ENCODE measurements at places on chromosomes 16 and 17.
A peak's percentile ranks its signal among the peaks of the same experiment; 100 is the strongest.

DNA sequence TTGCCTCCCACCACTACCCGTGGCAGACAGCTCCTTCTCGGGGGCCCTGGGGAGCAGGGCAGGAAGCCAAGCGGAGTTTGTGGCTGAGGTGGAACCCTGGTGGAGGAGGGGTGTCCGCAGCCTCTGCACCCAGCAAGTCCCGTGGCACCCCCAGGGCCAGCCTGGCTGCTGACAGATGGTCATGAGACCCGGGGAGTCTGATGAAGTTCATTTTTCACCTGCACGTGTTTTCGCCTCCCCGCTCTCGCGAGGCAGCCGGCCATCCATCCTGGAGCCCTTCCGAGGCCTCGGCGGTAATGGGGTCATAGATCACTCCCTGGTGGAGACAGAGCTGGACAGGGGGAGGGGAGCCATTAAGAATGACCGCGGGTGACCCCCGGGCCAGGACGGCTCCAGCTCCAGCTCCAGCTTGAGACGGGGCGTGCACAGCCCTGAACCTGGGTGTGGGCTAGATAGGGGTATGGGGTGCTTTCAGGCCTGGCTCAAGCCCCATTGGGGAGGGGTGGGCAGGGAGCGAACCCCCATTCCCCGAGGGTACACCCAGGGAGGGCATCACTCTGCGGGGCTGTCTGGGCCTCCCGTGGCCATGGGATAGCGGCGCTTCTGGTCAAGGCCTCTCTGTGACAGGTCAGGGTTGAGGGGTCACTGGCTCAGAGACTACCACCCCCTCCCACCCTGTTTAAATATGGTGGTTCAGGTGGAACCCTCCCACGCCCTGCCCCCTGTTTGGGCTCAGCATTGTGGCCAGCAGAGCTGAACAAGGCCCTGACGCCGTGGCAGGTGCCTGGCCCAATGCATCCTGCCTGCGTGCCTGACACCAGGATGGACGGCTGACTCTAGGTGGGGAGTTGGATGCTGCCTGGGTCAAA lies 227.4 kb upstream of the GSE1 start:
- no peak for DNase-seq

DNA sequence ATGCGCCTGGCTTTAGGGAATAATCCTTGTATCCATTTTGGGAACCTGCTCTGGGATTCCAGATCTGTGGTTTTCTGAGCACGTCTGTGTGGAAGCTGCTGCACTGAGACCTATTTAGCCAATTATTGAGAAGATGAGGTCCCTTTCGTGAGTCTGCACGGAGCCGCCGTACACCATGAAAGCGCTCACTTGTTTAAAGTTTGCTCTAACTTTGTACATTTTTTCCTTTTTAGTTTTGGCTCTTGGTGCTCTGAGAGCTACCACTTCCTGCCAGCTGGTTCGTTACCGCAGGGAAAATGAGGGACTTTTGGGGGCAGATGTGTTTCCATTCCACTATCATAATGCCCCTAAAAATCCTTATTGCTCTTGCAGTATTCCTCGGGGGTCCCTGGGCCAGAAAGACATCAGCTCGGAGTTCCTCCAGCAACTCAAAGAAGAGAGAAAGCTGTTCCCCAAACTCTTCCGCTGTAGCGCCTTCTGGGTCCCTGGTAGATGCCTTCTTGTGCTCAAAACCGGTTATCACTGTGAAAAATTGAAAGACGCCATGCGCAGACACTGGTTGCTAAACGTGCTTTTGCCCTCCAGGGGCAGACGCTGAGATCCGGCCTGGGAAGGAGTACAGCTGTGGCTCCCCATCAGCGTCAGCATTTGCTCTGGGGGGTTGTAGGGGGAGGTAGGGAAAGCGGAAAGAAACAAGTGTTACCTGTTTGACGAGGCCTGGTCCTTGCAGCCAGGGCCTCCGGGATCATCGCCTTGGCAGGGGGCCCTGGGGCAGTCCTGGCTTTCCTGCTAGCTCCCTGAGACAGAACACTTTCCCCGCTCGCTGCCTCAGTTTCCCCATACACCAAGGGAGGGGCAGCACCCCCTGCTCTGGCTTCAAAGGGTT lies 238.1 kb downstream of the MRTFB start:
- DNase-seq, result no peak

DNA sequence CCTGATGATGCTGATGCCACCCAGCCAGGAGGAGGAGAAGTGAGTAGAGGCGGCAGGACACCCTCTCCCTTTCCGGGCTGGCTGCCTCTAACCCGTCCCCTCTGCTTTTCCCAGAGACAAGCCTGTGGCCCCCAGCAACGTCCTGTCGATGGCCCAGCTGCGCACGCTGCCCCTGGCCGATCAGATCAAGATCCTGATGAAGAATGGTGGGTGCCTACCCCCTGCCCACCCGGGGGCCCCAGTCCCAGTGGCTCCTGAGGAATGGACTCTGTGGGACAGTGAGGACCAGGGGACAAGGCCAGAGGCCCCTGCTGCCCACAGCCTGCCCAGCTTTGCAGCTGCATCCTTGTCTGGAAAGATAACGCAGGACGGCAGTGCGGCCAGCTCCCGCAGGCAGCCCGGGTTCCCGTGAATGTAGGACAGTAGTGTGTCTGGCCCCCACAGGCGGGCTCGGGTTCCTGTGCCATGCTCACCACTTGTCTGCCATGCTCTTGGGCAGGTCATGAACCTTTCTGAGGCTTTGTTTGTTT lies 19.9 kb downstream of the POLR3E start:
- no peak for DNase-seq

DNA sequence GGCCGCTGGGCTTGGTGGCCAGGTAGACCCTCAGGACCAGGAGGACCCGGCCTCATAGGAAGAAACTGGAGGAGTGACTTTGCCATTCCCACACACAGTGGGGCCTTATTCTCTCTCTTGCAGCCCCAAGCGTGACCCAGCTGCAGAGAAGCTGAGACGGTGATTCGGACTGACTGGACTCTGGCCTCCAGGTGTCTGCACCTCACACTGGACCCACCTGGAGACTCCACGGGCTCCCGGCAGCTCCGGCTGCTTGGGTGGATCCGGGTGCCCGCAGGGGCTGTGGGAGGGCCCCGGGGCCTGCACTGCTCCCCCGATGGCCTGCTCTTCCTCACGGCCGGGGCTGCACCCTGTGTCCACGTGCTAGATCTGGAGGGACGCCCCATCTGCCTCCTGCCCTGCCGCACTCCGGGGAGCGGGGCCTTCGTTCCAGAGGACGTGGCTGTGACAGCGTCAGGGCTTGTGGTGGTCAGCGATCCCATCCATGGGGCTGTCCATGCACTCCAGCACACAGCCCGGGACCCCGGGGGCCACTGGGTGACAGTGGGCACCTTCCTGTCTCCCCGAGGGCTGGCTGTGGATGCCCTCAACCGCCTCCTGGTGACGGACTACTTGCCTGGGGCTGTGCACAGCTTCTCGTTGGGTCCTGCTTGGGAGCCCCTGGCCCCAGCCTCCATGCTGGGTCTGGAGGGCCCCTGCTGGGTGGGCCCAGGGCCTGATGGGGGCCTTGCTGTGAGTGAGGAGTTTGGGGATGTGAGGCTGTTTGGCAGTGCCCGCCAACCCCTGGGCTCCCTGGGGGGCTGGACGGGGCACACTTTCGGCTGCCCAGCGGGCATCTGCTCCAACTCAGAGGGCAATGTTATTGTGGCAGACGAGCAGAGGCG lies 810 bp downstream of the NHLRC4 start:
- no peak for DNase-seq

DNA sequence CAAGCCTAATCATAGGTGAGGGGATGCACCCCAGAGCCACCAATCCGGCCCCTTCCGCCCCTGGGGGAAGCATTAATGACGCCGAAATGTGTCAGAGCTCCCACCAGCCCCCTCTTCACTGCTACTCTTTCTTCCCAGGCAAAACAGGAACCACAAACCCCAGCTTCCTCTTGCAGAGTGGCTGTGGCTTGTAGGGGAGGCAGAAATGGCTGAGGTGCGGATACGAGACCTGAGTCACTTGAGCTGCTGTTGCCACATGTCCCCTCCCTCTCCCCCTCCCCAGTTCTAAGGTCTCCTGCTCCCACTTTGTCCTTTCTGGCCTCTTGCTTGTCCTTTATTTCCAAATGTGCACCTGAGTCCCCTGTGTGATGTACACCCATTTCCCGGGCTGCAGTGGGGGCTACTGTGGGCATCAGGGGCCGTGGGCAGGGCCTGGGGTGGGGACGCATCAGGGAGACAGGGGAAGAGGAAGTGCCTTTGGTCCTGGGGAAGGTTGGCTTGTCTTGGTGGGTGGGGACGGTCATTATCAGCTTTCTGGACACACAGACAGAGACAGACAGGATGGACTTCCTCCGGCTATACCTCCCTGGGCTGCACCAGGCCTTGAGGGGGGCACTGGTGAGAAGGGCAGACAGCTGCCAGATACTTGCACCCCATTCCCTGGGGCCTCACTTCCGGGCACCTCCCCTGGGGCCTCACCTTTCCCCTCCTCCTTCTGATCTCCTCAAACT lies at the start of gene APOBR:
Gene APOBR, plus strand, starts transcription at position 523 of the 731 bp plus-strand sequence. Its CDS starts 39 bp downstream, at position 562.
- peak; percentile 29 for DNase-seq

DNA sequence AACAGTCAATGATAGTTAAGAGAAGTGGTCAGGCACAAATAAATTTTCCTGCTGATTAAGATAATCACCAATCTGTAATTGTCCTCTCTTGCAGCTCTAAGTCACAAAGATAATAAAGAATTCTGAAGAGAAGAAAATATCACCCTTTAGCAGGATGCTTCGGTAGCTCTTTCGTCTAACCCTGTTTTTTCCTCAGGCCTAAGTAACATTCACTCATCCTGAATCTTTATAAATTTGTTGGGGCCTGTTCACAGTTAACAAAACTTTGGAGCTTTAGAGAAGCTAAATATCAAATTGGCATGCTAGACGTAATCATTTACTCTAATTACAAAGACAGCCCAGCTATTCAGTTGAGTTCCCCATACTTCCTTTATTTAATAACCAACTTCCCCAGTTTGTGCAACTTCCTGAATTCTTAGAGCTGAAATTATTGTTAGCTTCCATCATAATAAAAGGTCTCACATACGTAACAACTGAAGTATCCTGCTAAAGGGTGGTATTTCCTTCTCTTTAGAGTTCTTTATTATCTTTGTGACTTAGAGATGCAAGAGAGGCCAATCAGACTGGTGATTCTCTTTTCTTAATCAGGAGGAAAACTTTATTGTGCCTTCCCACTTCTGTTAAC lies 118.6 kb downstream of the TANGO6 start:
- no peak for DNase-seq

GRCh38 chr17:21043296-21044232 lies 753 bp upstream of the USP22 start:
- peak; percentile 88 for DNase-seq

DNA sequence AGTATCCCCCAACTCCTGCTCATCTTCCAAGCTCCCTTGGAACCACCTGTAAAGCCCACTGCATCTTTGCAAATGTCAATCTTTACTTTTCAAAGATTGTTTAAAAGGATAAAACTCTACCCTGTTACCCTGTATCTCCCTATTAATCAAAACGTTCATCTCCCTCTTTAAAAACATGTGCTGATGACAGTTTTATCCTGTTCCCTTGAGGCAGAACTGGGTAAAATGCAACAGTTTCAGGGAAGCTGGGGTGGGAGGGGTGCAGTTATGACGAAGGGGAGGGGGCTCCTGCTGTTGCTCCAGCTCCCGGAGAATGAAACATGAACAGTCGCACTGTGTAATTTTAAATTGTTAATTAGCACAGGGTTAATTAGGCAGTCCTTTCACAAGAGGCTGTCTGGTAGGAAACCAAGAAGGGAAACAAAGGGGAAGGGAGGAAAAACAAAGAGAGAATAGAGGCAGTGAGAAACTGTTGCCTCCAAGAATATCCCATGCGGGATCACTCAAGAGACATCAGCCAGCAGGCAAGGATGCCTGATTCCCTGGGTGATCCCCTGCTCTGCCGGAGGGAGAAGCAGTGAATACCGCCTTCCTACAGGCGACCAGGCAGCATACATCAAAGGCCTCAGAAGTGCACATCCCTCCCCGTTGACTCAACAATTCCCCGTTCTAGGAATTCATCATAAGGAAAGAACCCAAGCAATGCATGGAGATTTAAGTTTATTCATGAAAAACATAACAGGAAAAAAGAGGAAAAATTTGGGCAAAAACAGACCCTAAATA lies 84.2 kb downstream of the ZFHX3 start:
- DNase-seq, result no peak

DNA sequence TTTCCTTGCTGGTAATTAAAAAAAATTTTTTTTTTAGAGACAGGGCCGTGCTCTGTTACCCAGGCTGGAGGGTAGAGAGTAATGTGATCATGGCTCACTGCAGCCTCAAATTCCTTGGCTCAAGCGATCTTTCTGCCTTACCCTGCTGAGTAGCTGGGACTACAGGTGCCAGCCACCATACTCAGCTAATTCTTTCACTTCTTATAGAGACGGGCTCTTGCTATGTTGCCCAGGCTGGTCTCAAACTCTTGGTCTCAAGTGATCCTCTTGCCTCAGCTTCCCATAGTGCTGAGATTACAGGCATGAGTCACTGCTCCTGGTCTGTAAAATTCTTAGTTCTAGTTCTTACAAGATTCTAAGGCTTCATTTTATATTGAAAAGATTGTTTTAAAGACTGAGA lies 11.1 kb downstream of the SMIM36 start:
- no peak for DNase-seq

- DNase-seq, result no peak
Observed at GRCh38 chr16:3022684-3023414, 893 bp downstream of the HCFC1R1 start.

DNA sequence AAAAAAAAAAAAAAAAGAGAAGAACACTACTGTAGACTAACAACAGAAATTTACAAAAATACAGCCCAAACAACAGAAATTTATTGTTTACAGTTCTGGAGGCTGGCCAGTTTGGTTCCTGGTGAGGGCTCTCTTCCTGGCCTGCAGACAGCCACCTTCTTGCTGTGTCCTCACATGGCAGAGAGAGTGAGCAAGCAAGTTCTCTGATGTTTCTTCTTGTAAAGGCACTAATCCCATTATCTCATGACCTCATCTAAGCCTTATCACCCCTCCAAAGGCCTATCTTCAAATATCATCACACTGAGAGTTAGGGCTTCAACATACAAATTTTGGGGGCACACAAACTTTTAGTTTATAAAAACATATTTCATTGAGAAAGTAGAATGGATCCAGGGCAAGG lies 7.3 kb downstream of the ARSG start:
- DNase-seq, result no peak

GRCh38 chr17:19320876-19321275 lies 41.6 kb downstream of the B9D1 start:
- no peak for DNase-seq

- DNase-seq, result no peak
Observed at GRCh38 chr17:7292194-7292593, 2.2 kb downstream of the YBX2 start.

DNA sequence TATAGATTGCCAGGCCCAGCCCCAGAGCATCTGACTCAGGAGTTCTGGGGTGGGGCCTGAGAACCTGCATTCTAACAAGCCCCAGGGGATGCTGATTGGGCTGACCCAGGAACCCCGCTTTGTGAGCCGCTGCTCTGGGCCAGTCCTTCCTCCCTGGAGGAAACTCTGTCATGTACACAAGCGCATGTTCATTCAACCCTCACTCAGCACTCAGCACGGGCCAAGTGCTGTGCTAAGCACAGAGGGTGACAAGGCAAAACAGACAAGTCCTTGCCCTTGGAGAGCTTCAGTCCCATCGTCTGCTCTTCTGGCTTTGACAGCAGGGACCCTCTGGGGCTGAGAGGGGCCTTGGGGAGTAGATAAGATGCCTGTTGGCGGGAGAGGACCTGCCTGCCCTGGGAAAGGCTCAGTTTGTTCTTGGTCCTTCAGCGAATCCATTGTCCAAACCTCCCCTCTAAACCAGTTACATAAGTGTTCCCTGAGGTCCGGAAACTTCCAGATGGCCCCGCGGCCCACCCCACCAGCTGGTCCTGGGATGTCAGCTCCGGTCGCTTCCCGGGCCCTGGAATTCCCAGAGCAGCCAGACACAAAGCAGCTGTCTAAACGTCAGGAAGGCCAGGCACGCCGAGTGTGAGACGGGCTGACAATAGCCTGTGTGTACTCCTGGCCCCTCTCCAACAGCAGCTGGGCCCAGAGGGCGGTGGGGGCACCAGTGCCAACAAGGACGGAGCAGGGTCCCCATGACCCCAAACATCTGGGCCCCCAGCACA lies 88.8 kb downstream of the ZDHHC7 start:
- peak; percentile 26 for DNase-seq
